Aortic smooth muscle cell (primary cell): ENCODE measurements at places on chromosomes 1 and 21. TPM values are rescaled to one million over a fixed set of nuclear protein-coding genes. Genes with fewer than 3 reads are reported as not detected.

The FCRL4 gene
- not detected in 2 replicates for total RNA-seq

The RASAL2 gene
- 16.5 and 17.9 TPM in 2 replicates for total RNA-seq

The CD1E gene
- total RNA-seq = not detected in 2 replicates

The RIMKLA gene
- total RNA-seq = not detected in 2 replicates

The CCDC185 gene
- total RNA-seq = not detected in 2 replicates

The VHLL gene
- total RNA-seq = 0.26 TPM in 1 of 2 replicates, not detected in the other

The SPATA46 gene
- total RNA-seq = not detected in 2 replicates

The ETV3L gene
- not detected in 2 replicates for total RNA-seq

The ATP1A4 gene
- not detected in 2 replicates for total RNA-seq

The TINAGL1 gene
- 212 and 291 TPM in 2 replicates for total RNA-seq
